Parietal lobe (tissue), 2 donors: ENCODE measurements at places on chromosomes 2 and 18. TPM values are rescaled to one million over a fixed set of nuclear protein-coding genes. Genes with fewer than 3 reads are reported as not detected.

RAB17 gene
- total RNA-seq: not detected

LIMS4 gene
- total RNA-seq: 0.94 TPM

FOXD4L1 gene
- total RNA-seq: 0.63 TPM

SCYGR4 gene
- total RNA-seq: not detected

SPHKAP gene
- 51.3 TPM for total RNA-seq

EGR4 gene
- not detected for total RNA-seq

ZSWIM2 gene
- 0.63 TPM for total RNA-seq

FAM168B gene
- 121 TPM for total RNA-seq

APLF gene
- total RNA-seq: 7.2 TPM

PDK1 gene
- total RNA-seq: 6.9 TPM

FOXI3 gene
- total RNA-seq: 0.63 TPM

MFSD2B gene
- total RNA-seq: 0.63 TPM

C2orf66 gene
- total RNA-seq: 1.3 TPM

POMC gene
- 2.8 TPM for total RNA-seq

ATP8B1 gene
- total RNA-seq: 3.1 TPM

BIRC6 gene
- 456 TPM for total RNA-seq

PTPN4 gene
- 181 TPM for total RNA-seq

HOXD13 gene
- not detected for total RNA-seq

M1AP gene
- total RNA-seq: not detected

FABP1 gene
- total RNA-seq: not detected

C2orf81 gene
- total RNA-seq: 1.6 TPM

KIAA2012 gene
- 1.9 TPM for total RNA-seq

CD8A gene
- total RNA-seq: 1.3 TPM

ANKRD29 gene
- 5.3 TPM for total RNA-seq

PROKR1 gene
- 2.8 TPM for total RNA-seq

KYNU gene
- under 0.01 TPM for total RNA-seq

PXDN gene
- 99.5 TPM for total RNA-seq

TIMM21 gene
- 46.3 TPM for total RNA-seq

MFF gene
- total RNA-seq: 186 TPM

UGT1A3 gene
- not detected for total RNA-seq

SFTPB gene
- not detected for total RNA-seq

FBXO15 gene
- total RNA-seq: 5.9 TPM

ANKRD30B gene
- 2.2 TPM for total RNA-seq

RELCH gene
- total RNA-seq: 133 TPM

MAL gene
- total RNA-seq: not detected

MBP gene
- total RNA-seq: 10.6 TPM

SCTR gene
- not detected for total RNA-seq

ACVR1C gene
- total RNA-seq: 12.5 TPM

TMEM169 gene
- total RNA-seq: 19.1 TPM

TMEM37 gene
- total RNA-seq: not detected

MARCHF4 gene
- 18.5 TPM for total RNA-seq

SPATS2L gene
- total RNA-seq: 54.5 TPM

POLE4 gene
- total RNA-seq: 22.8 TPM

MOCOS gene
- total RNA-seq: 0.31 TPM

HOXD1 gene
- not detected for total RNA-seq

ALLC gene
- not detected for total RNA-seq

PDE1A gene
- total RNA-seq: 51.0 TPM

IL36B gene
- not detected for total RNA-seq

MAP3K20 gene
- total RNA-seq: 14.1 TPM

KCNK3 gene
- total RNA-seq: 5.0 TPM

ARHGAP25 gene
- total RNA-seq: 1.3 TPM

FBXO41 gene
- total RNA-seq: 28.8 TPM

C2orf74 gene
- 2.5 TPM for total RNA-seq

EML6 gene
- total RNA-seq: 23.8 TPM

STARD6 gene
- total RNA-seq: not detected
